ENCODE measurements at places on chromosomes 7 and 10.
A peak's percentile ranks its signal among the peaks of the same experiment; 100 is the strongest.

DNA sequence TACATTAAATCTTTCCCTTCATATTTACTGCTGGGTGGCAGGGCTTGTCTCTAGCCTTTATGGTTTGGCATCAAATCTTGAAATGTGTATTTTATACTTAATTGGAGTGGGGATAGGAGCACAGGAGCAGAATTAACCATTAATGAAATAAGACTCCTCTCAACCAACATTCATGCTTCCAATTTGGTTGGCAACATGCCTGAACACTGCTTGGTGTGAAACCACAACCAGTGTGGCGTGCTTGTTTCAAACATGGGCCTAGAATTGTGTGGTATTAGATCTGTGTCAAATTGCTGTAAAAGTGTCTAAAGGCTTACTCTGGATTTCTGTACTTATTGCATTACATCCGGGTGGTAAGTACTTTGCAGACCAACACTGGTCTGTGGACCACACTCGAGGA is 25.1 kb upstream of the VPS41 start:
- no peak for DNase-seq

- no peak for DNase-seq
Observed at GRCh38 chr10:112613620-112614019, 166.6 kb downstream of the VTI1A start.

- no peak for DNase-seq
Observed at GRCh38 chr7:78499971-78500370, 701.4 kb downstream of the PHTF2 start.

- no peak for DNase-seq
Observed at GRCh38 chr7:101702362-101702850, 73.3 kb upstream of the MYL10 start.

DNA sequence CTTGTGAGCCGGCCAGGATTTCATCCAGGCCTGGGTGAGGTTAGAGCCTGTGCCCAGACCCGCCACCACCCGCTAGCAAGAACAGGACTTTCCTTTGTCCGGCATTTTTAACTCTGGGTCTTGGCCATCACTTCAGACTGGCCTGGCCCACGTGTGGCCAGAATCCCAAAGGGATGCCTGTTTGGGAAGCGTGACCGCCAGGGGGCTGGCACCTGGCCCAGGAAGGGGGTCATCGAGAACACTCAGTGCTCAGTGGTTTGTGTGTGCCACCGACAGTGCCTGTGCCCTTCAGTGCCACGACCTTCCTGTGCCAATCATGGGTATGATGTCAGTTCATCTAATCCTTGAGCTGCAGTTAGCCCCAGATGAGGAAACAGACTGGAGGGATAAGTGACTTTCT is 85.0 kb downstream of the ZMIZ1 start:
- peak; percentile 65 for DNase-seq

DNA sequence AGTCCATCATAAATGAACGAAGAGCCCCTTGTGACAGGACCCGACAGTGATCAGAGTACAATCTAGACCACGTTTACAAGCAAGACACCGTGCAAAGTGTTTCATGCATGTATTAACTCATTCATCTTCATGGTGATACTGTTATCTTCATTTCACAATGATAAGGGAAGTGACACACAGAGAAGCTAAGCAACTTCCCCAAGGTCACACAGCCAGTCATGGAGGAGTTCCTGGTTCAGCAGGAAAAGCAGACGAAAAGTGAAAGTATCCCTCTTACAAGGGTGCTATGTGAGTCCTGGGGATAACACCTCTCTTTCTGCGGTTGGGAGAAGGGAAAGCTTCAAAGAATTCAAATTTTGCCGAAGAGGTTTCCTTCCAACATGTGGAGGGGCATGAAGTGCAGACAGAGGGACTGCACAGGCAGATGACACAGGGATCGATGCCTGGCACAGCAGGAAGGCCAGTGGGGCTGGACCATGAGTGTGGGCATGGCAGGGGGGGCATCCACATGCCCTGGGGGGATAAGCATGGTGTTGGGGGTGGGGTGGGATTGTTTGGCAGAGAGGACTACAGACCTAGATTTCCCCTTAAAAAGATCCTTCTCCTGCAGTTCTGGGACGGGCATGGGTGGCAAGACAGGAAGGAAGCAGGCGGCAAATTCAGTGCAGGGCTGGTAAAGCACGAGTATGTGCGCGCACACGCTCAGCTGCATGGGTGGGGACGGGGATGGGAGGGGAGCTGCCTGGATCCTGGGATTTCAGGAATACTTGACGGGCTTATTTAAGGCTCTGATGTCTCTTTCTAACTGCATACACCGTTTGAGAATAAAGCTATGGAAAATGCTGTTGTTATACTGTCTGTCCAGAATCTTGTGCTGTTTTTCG is 33.5 kb upstream of the DDC start:
- DNase-seq: no peak

DNA sequence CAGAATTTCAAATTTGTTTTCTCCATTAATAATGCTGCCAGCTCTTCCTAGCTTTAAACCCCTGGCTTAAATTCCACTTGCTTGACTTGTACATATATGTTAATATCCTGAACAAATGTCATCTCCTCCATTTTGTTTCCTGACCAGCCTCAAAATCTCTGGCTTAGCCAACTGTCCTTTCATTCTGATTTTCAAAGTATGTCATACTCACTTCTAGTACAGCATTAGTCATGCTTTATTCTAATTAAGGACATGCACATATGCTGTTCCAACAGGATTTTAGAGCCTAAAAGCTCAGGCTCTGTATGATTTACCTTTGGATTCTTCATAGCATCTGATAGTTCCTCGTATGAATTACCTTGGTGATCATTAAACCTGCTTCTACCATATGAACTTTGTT is 158.3 kb downstream of the ZNF438 start:
- no peak for DNase-seq

DNA sequence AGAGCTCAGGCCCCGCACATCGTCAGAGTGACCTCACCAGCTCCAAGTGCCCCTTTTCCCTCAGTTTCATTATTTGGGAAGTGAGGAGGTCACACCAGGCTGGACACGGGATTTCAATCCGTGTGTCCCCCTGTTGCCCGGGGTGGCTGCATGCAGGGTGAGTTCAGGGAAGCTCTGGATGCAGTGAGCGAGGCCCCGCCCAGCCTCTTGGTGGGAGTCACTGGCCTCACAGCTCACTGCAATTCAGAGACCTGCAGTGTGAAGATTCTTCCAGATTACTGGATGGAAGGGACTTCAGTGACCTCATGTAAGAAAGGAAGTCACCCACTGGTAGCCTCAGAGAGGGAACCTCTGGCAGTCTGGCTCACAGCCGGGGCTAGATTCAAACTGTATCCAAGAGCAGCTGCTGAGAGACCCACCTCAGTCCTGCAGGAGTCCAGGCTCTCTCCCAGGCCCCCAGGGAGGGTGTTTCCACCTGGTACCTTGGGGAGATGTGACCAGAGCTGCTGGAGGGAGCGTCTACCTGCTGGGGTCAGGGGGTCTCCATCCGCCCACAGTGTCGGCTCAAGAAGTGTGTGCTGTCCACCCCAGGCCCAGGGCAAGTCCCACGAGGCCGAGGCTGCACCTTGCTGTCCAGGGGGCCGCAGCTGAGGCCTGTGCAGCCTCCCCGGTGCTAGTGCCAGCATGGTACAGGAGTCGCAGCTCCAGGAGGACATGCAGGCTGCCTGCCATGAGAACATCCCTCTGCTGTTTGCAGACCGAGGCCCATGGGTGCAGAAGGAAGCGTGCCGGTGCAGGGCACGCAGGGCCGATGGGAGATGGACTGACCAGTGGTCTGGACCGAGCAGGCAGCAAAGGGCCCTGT is 54.4 kb downstream of the MGMT start:
- DNase-seq: no peak

DNA sequence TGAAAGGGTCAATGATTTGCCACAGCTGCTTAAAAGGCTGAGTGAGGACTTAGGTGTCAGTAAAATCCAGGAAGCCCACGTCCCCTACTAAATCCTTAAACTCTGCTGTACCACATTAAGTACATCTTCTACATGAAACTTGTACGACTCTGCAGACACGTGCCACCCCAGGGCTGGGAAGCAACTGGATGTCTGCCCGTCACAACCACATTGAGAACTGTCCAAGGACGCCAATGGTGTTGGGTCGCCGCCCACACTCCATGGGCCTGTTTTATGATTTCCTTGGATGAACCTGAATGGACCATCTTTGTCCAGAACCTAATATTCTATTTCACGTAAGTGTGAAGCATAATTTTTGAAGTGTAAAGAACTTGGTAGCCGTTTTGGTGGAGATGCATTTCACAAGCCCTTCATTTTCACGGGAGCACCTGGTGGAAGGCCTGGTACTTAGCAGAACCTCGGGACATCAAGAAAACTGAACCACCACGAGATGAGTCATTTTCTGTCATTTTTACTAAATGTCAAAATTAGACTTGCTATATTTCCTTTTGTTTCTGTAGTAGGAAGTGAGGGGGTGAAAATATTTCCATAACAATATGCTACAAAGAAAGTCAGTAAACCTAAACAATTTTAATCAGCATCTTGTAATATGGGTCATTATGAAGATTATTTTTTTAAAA is 134.9 kb downstream of the SFMBT2 start:
- no peak for DNase-seq

- DNase-seq: no peak
Observed at GRCh38 chr10:99765672-99766301, 16.7 kb upstream of the ABCC2 start.

DNA sequence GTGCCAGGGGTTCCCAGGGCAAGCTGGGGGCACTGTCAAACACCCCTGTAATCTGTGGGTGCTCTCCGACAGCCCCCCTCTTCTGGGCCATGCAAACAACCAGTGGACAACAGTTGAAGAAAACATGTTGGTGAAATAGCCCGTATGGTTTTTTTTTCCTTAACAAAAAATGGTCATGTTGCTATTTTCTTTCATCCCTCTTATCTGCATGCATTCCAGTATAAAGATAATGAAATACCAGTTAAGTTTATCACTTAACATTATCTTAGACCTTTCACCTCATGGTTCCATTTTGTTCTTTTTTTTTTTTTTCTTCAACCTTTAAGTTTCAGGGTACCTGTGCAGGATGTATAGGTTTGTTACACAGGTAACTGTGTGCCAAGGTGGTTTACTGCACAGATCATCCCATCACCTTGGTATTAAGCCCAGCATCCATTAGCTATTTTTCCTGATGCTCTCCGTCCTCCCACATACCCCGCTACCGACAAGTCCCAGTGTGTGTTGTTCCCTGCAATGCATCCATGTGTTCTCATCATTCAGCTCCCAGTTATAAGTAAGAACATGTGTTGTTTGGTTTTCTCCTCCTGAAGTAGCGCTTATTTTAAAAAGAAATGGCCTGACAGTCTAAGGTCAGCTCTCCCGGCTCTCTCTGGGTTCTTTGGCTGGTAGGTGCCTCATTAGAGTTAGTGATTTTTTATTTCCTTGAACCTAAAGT is 110.1 kb downstream of the NRP1 start:
- no peak for DNase-seq

- DNase-seq: no peak
Observed at GRCh38 chr7:41745451-41745850, 42.6 kb upstream of the INHBA start.

DNA sequence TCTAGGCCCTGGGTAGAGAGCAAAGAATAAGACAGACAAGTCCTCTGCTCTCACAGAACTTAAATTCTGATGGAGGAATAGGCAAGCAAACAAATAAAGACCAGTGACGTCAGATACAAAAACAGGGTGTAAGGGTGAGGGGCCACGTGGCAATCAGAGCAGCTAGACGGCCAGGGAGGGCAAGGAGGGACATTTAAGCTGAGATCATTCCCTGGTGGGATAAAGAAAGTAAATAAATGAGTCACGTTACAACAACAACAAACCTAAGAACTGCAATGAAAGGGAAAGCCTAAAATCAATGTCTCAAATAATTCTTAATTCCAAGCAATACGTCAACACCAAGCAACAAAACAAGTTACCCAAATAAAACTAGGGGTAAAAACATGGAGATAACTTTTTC is 21.8 kb downstream of the STN1 start:
- no peak for DNase-seq

GRCh38 chr10:103854686-103855391 is 537 bp downstream of the SH3PXD2A start:
- peak; percentile 45 for DNase-seq

Data from hypothalamus (tissue), 51 donors.